Fibroblast of skin of abdomen (primary cell): ENCODE measurements at places on chromosomes 7 and 10.

GRCh38 chr10:18044976-18045720 is 93.4 kb downstream of the SLC39A12 start:
- DNase-seq: peak; percentile 63

GRCh38 chr10:122363722-122364463 is 10.6 kb upstream of the PLEKHA1 start:
- DNase-seq: no peak

DNA sequence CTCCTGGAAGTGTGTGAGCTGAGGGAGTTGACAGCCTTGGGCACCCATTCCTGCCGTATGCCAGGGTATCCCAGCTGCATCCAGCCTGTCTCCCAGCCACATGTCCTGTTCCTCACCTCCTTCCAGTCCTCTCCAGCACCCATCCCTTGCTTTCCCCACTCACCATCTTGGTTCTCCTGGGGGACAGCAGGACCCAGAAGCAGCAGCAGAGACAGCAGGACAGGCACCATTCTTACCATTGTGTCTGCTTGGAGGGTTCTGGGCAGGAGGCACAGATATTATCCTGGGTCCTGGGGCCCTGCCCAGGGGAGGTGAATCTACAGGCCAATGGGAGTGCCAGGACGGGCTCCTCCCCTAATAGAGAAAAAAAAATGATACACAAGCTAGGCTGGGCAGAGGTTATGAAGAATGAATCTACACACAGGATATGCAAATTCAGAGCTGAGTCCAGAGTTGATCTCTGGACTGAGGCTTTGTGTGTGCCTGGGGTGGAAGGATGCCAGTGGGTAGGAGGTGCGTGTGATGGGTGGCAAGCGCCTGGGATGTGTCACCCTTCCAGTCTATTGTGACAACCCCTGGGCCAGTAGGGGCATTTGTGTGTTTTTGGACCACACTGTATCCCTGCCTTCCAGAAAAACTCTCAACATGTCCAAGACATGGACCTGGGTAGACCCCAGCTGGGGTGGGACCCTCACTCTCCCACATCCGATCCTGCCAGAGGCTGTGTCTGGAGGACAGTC is at the start of gene AZGP1:
Gene AZGP1 (minus strand): TSS at position 250 of the 740 bp plus-strand sequence. CDS start 11 bp downstream, at position 239.
- DNase-seq: no peak

DNA sequence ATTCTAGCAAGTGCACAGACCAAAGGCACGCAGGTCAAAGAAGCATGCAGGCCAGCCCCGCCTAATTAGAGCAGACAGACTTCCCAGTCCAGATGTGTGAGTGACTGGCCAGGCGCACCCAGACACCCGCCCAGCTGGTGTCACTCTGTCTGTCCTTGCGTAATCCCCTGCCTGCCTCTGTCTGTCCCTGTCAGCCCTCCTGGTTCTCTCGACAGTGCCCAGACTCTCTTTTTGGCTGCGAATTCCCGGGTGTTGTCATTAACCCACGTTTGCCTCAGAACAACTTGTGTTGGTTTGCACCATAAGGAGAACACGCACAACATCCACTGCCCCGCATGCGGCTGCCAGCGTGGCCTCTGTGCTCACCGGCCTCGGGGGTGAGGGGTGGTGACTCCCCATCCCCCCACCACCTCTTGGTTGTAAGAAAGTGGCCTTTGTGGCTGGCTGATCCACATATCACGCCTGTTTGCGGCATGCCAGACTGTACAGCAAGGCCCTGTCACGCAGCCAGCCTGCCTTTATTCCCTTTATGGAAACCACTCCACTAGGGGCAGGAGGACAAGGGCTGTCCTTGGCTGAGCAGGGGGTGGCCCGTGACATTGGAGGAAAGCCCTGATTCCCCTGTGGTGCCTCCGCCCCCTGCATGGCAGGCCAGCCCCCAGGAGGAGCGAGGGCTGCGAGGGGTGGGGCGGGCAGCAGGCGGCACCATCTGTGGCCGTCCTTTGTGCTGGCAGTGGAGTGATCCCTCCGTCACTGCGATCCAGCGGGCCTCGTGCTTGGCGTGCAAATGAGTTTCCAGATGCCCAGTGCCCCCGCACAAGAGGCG is 72.8 kb upstream of the PPIF start:
- peak; percentile 53 for DNase-seq

- no peak for DNase-seq
Measured at GRCh38 chr7:38757931-38758330, 126.8 kb upstream of the AMPH start.

DNA sequence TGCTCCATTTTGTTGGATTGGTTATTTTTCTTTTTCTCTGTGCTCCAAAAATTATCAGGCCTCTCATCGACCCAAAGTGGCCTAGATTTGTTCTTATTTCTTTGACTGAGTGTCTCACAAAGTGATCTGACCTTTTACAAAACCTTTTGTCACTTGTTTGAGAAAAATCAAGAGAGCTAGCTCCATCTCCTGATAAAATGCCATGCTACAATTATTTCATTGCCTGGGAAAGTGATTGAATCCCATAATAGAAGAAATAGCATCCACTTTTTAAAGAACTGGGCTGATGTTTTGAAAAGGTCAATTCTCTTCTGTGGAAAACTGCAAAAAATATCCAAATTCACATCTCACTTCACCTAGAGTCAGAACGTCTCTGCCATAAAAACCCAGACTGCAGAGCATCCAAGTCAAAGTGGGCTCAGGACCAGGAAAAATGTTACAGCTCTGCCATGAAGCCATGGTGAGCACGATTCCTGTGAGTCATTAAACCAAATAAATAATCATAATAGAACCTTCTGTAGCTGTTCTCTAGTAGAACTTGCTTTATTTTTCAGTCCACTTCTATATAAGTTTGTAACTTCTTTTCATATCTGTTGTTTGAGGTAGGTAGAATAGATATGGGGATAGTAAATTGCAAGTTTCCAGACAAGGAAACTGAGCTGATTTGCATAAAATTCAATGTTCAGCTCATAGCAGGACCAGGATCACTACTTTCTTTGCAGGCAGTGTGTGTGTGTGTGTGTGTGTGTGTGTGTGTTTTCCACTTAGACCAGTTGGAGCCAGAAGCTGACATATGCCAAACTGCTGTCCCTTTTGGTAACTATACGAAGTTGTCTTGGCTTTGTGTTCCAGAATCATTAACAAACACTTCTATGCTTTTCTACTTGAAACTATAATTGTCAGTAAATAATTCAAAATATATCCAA is 632.5 kb upstream of the ANKRD30A start:
- DNase-seq: peak; percentile 62

- peak; percentile 94 for DNase-seq
Measured at GRCh38 chr7:78218051-78218450, 419.5 kb downstream of the PHTF2 start.

DNA sequence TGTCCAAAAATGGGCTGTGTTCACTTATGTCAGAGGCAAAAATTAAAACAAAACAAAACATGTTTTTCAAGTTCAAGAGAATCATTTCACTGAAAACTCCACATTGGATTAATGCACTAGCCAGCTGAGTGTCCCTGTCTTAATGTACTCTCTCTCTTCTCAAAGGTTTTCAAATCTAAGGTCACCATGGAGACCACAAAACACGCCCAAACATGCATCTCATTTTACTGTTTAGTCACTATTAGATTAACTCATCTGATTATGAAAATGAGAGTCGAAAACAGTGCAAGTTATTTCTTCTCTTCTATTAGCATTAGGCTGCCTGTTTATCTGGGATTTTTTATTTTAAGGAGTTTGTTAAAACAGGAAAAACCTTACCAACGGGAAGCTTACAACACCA is 70.8 kb upstream of the ASAH2 start:
- DNase-seq: peak; percentile 38

- peak; percentile 40 for DNase-seq
Measured at GRCh38 chr7:19969859-19970493, 196.6 kb upstream of the TMEM196 start.

DNA sequence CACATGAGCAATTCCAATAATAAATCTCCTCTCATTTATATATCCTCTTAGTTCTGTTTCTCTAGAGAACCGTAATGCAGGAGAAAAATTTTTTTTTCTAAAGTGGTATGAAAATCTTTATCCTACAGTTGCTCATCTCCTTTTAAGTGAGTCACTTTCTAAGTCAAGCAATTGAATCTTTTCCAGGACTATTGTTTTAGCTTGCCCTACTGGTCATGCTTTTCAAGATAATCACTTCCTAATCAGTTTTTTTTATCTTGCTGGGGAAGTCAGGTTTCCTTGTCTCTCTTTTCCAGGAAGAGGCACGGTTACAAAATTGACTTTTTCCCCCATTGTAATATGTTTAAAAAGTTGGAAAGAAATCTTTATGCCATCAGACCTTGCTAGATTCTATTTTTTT is 44.0 kb downstream of the INPP5F start:
- peak; percentile 64 for DNase-seq

GRCh38 chr7:156578578-156578940 is 62.0 kb upstream of the RNF32 start:
- DNase-seq: no peak

DNA sequence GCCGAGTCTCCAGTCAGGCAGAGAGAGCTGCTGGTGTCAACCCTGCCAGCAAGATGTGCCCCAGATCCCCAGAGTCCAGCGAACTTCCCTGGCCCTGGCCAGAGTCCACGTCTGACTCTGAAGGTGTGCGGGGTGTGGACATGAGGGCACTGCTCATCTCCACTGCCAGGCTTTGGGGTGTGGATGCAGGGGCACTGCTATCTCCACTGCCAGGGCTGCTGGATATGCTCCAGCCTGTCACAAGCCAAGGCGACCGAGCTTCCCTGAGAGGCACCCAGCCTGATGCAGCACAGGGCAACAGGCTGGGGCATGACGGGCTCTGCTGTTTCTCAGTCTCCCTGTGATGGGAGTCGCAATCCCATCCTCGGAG is 596.8 kb downstream of the PTPRN2 start:
- DNase-seq: no peak

GRCh38 chr7:128403676-128404075 is 6.1 kb downstream of the IMPDH1 start:
- DNase-seq: no peak

- DNase-seq: no peak
Measured at GRCh38 chr7:2004841-2005725, 227.7 kb downstream of the MAD1L1 start.

DNA sequence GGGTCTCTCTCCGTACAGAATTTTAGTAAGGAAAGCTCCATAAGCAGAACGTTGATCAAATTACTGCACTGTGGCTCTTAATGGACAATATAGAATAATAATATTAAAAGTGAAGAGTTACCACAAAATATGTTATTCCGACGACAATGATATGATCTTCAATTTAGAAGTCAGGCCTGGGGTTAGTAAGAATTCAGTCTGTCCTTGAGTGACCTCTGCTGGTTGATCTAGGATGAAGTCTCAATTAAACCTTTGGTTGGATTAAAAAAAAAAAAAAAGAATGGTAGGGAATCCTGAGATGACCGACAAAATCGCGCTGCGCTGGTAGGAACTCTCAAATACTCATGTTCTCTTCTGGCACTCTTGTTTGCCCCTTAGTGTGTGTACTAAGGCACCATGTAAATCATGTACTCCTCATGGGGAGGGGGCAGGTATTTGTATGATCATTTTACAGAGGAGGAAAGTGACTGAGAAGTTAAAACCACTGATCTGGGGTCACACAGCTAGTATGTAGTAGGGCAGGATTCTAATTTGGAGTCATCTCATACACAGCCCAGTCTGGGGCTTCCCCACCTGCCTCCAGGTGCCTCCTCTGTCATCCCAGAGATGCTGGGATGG is 161.3 kb upstream of the NPVF start:
- DNase-seq: peak; percentile 60

- no peak for DNase-seq
Measured at GRCh38 chr7:152897401-152897800, 137.8 kb downstream of the ACTR3B start.

GRCh38 chr10:74118804-74119203 is 31.8 kb downstream of the AP3M1 start:
- DNase-seq: no peak

DNA sequence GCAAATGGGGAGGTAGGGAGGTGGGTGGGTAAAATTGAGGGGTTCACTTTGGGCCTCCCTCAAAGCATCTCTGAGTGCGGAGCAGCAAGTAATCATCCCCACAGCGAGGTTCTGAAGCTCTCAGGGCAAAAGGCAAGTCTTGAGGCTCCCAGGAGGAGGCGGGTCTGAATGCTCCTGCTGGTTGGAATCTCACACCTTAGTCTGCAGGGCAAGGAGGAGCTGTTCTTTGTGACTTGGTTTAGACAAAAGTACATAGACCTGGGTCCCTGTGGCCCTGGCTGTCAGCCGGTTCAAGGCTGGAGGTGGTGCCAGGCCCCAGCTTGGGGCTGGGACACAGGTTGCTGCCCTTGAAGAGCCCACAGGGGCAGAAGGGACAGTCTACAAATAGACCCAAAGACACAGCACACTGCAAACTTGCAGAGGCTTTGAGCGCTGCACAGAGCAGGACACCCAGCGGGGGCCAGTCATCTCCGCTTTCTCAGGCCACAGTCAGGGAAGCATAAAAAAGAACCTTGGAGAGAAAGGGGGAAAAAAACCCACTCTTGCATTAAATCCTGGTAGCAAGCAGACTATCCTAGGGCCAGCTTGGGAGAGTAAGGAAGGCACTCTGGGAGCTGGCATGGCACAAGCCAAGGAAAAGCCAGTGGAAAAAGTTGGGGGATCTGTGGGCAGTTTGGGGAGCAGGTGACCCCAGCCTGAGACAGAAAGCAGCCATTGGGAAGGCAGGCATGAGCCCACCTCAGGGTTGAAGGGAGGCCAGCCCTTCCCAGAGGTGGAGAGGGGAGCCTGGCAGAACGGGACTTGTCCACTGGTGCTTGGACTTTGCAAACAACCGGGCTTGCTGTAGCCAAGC is 926 bp upstream of the C10orf71 start:
- no peak for DNase-seq

GRCh38 chr10:31697271-31698180 is 231.1 kb downstream of the ARHGAP12 start:
- peak; percentile 77 for DNase-seq

DNA sequence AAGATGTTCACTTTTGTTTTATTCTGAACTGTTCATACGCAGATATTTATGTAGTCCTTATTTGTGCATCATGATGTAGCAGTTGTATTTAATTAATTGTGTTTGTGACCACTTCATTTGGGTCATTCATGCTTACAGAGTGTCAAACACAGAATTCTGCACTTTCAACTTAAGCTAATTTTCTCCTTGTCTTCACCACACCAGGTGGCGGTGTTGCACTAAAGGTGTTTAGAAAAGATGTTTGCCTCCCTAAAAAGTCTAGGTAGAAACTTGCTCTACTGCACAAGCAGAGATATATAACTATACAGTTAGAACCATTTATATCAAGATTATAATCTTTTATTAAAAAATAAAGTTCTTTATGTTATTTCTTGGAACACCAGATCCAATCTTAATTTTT is 1.3 kb upstream of the TAS2R38 start:
- no peak for DNase-seq

GRCh38 chr7:123725586-123726171 is 23.1 kb downstream of the WASL start:
- no peak for DNase-seq

GRCh38 chr7:158411232-158411950 is 176.2 kb downstream of the PTPRN2 start:
- DNase-seq: no peak
